ENCODE measurements at places on chromosomes 6 and 20.

DNA sequence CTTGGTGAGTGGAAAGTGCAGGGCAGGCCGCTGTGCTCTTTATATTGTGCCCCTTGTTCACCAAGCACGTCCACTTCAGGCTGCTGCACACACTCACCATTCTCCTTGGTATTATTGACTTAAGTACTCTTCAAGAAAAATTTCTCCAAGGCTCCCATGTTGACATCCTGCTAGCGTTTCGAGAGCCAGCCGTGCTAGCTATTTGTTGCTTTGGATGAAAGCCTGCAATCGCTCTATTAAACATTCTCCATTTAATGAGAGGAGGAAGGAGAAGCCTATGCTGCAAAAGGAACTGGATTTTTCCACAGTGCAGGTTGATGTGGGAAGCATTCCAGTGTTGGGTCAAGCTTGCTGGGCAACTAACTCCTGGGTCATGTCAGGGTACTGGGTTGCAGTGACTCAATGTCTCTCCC, 113.5 kb downstream of the CD83 start:
- DNase-seq: no peak

DNA sequence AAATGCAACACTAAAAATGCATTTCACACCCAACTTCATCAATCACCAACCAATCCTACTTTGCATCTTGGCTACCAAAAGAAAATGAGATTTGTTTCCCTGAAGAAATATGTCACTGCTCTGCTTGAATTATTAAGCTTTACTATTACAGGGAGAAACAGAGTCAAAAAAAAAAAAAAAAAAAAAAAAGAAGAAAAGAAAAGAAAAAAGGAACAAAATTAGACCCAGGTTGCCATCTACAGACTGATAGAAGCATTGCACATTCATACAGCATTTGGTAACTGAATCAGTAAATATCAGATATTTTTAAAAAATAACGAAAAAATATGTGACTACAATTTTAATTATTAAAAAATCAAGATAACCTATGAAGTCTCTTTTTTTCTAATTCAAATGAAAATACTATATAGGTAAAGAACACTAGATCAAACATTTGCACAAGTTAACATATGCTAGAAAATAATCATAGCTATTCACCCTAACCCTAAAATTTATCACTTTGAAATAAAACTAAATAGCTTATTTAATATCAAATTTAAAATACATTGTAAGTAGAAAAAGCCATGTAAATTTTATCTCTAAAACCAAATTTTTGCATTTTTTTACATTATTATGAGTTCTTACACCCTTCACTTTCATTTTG, 83.3 kb downstream of the DCDC2 start:
- DNase-seq: peak; percentile 16

DNA sequence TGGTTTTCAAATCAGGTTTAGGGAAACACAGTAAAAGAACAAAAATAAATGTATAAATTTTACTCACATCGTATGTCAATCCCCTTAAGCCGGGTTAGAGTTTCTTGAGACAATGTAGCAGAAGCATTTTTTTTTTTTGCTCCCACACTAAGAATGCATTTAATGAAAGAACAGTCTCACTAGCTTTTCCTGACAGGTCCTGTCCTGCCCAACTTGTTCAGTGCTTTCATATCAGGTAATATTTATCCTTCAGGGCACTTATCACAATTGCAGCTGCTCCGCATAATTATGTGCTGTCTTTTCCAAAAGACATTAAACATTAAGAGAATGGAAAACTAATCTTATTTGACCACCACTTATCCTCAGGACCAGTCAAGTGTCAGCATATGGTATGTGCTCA, 632.0 kb downstream of the HTR1B start:
- DNase-seq: no peak

- no peak for DNase-seq
These were observed 19.1 kb downstream of the SCP2D1 start for GRCh38 chr20:18832546-18833200.

GRCh38 chr6:4093288-4093687, 14.4 kb upstream of the FAM217A start:
- no peak for DNase-seq

- DNase-seq: no peak
These were observed 22.1 kb upstream of the ECI2 start for GRCh38 chr6:4157506-4157905.

- DNase-seq: no peak
These were observed 773.3 kb upstream of the DEFB115 start for GRCh38 chr20:30484009-30484748.

DNA sequence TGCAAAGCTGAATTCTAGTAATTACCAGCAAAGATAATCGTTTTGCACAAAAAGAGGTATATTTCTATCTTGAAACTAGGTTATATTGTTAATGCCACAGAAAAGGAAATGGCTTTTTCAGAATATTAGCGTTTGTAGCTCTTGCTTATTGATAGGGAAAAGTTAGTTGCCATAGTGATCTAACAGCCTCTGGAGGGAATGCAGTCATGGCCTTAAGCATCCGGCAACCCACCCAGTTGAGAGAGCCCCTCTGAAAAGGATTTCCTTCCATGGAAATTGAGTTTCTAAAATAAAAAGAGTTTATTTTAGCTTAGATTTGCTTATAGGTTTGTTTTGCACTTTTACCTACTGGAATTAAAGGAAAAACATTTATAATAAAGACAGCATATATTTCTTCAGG, 224.5 kb downstream of the BCKDHB start:
- no peak for DNase-seq

DNA sequence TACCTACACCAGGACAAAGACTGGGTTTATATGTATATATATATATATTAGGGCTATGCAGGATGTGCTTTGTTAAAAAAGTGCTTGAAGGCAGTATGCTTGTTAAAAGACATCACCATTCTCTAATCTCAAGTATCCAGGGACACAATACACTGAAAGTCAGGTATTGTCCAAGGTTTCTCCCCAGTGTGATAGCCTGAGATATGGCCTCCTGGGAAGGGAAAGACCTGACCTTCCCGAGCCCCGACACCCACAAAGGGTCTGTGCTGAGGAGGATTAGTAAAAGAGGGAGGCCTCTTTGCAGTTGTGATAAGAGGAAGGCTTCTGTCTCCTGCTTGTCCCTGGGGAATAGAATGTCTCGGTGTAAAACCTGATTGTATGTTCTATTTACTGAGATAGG, 156.9 kb downstream of the GPX5 start:
- no peak for DNase-seq

- peak; percentile 49 for DNase-seq
These were observed at the start of gene SLC16A10 for GRCh38 chr6:111087106-111087835. Gene SLC16A10 (plus strand): TSS chr6:111087503. CDS start chr6:111087753, 250 bp downstream.

DNA sequence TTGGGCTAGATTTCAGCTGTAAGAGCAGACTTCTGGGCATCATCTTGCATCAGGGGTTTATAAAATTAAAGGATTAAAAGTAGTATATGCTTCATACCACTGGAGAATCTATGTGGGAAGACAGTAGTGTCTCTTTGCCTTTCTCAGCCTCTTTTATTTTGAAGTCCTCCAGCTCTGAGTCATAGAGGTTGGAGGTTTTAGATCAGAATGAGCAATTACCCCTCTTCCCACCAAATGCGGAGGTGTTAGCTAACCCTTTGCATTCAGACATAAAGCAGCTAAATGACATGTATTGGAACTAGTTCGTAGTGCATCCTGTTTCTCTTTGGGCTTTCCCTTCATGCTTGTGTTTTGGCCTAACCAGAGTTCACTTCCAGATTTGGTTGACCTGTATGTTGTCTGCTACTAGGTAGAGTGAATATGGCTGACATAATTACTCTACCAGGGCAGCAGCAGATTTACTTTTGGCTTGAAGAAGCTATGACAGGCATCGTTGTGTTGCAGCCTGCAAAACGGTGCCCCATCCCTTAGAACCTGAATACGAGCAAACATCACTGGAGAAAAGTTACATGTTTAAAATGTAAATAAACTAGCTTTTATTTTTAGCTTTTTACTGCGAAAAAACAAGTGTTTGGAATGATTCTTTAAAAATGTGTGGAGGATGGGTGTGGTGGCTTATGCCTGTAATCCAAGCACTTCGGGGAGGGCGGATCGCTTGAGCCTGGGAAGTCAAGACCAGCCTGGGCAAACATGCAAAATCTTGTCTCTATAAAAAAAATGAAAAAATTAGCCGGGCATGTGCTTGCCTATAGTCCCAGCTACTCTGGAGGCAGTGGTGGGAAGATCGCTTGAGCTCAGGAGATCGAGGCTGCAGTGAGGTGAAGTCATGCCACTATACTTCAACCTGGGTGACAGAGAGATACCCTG, 82.2 kb downstream of the MYO6 start:
- DNase-seq: no peak

DNA sequence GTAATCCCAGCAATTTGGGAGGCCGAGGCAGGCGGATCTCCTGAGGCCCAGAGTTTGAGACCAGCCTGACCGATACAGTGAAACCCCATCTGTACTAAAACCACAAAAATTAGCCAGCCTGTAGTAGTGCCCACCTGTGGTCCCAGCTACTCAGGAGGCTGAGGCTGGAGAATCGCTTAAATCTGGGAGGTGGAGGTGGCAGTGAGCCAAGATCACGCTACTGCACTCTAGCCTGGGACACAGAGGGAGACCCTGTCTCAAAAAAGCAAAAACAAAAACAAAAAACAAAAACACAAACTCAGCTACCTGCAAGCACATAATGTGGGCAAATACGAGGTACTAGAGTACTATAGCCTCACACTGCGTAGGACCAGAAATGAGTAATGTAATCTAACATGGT, 3.7 kb upstream of the SPATA2 start:
- DNase-seq: no peak

DNA sequence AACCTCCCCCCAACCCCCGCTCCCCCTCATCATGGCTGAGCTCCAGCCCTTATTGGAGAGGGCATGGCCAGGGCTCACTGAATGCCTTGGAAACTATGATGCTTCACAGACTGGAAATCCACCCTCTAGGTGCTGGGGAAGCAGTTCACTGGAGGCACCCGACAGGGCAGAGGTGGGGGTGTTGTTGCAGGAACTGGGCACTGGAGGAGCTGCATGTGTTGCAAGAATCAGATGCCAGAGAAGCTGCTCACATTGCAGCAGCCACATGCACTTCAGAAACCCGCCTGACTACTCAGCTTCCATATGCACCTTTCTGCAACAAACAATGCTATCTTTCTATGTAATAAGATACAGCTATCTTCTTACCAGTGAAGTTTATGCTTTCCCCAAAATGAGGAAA, 7.9 kb upstream of the TBPL1 start:
- no peak for DNase-seq

DNA sequence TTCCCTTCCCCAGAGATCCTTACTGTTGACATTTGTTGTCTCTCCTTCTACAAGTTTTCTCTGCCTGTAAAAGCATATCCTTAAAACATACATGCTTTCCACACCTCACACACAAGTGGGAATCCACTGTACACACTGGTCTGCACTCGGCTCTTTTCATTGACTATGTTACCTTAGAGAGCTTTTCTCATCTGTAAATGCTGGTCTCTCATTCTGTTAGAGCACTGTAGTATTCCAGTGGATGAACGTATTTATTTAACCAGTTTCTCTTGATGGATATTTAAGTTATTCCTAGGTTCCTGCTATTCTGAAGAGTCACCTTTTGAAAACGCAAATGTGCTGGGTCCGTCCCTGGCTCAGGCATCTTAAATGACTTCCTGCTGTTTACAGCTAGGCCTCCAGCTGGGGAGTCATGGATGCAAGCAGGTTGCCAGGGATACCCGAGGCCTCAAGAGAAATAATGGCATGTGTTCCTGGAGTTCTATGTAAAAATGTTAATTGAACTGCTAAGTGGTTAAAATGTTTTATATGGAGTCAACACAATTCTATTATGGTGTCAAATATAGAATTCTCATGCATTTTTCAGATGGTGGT, 61.1 kb upstream of the TGM3 start:
- DNase-seq: no peak

DNA sequence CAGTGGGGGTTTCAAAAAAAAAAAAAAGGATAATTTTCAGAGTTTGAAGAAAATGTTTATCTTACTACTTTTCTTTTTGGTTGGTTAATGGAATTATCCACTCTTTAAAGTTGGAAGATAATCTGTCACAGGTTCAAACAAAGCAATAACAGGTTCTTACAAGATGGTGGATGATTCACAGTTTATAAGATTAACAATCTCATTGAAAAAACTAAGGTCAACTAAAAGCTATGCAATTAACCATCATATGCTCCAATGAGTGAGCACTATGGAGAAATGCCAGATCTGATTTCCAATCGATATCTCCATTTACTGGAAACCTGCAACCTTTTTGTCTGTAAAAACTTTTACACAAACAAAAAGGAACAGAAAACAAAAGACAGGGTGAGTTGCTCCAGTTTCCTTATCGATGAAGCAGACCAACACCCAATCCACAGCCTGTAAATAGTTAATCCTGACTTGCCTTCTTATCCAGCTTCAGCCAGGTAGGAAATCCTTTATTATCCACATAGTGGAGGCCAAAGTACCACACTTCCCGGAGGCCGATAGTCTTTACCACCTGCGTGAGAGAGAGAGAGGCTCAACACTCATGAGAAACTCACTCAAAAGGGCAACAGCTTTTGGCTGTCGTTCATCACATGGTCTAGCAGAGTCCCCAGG, 32.4 kb downstream of the EZR start:
- DNase-seq: no peak

GRCh38 chr6:110482774-110483400, 6.5 kb upstream of the SLC22A16 start:
- no peak for DNase-seq

DNA sequence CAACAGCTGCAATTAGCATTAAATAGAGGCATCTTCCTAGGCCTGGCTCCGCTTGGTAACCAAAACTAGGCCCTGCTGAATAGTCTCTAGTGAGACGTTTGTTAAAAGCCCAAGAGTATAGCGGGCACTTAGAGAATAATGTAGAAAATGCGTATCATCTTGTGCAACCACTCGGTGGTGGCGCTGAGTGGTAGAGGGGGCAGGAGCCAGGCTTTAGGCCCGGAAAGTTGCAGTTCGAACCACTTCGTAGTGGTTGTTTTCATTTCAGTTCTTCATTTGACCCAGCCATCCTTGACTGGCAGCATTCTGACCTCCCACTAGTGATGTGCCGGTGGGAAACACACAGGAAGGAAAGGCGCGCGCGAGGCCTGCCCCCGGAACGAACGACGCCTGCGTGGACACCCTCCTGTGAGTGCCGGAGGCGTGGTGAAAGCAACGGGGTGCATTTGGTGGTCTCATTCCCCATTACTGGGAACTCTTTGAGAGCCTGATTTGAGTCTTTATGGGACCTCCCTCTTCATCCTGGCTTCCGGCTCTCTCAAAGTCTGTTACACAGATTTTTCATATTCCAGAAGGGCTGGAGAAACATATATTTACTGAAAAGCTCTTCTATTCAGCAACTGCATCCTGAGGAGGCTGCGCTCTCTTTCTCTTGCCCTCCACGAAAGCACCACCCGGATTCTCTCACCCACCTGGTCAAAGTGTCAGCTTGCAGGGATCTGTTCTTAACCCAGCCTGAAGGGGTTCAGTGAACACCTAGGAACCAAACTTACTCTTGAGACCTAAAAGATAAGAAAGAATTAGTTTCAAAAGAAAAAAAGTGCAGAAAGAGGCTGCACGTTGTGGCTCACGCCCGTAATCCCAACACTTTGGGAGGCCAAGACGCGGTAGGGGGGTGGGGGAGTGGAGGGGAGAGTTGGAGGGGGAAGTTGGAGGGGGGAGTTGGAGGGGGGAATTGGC, 18.2 kb downstream of the GPX5 start:
- DNase-seq: no peak

Data from inflammatory macrophage treated with lipopolysaccharide for 4 hours (primary cell).